ENCODE measurements at places on chromosomes 1 and 21.

- DNase-seq, result no peak
These were observed 1.8 kb downstream of the ARPC5 start for GRCh38 chr1:183633676-183634343.

- DNase-seq, result no peak
These were observed 87.9 kb downstream of the MATN1 start for GRCh38 chr1:30635391-30635975.

- no peak for DNase-seq
These were observed 5.3 kb downstream of the C1orf116 start for GRCh38 chr1:207027206-207027777.

- no peak for DNase-seq
These were observed 44.7 kb downstream of the CDC42BPA start for GRCh38 chr1:227273557-227273956.

- no peak for DNase-seq
These were observed 309 bp downstream of the NSL1 start for GRCh38 chr1:212791261-212791675.

- no peak for DNase-seq
These were observed 77.9 kb downstream of the CDC7 start for GRCh38 chr1:91578320-91579109.

- no peak for DNase-seq
These were observed 86.7 kb upstream of the TLR5 start for GRCh38 chr1:223229756-223230155.

- DNase-seq, result no peak
These were observed 57.7 kb downstream of the ZNF697 start for GRCh38 chr1:119590393-119590792.

GRCh38 chr1:40690771-40691537 lies 550 bp upstream of the NFYC start:
- DNase-seq, result no peak

DNA sequence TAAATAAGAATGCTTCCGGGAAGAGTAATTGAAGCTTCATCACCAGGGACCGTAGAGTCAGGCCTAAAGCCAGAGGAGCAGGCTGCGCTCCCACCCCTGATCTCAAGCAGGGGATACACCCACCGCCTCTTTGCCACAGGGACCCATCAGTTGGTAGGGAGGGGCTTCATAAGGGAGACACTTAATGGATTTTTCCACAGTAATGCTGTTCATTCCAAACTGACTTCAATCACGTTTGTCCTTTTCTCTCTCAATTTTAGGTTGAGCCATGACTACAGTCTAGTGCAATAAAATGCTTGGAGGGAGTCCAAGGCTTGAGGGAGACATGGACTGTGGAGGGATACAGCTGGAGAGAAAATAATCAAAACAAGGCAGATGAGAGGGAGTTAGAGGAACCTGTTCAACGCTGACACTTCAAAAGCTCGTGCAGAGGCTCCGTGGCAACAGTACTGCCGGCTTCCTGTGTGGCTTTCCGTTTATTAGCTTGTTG lies 111.5 kb downstream of the SEC16B start:
- DNase-seq, result no peak

DNA sequence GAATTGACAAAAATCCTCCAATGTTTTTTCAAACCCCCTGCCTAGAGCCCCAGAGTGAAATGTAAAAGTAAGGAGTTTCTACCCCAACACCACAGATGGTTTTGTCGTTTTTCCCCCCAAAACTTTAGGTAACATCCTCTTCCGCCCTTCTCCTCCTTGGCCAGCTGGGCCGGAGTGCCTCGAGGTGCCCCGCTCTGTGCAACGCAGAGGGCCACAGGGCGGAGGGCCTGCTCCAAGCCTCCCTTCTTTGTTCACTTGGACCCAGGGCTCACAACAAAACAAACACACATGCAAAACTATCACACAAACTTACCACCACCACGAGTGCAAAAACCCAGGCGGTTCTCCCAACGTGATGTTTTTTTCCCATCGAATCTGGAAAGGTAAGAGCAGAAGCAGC lies 1.9 kb downstream of the SSBP3 start:
- DNase-seq, result no peak

- peak; percentile 74 for DNase-seq
These were observed 25.6 kb downstream of the S100A10 start for GRCh38 chr1:151968058-151968457.

DNA sequence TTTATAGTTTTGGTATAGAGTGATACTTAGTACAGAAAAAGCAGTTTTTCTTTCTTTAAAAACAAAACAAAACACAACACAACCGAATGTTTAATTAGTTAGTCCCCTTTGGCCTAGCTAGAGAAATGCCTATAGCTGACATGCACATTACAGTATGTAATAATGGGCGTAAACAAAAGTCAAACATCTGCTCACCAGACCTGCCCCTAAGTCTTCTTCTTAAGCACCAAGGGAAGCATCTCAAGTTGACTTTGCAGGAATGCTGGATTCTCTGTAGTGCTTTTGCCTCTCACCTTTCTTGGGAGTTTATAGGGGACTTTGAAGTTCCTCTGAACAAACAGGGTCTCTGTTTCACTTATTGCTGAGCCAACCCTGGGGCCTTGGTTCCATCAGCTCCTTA lies 143.7 kb downstream of the TM2D1 start:
- DNase-seq, result no peak

DNA sequence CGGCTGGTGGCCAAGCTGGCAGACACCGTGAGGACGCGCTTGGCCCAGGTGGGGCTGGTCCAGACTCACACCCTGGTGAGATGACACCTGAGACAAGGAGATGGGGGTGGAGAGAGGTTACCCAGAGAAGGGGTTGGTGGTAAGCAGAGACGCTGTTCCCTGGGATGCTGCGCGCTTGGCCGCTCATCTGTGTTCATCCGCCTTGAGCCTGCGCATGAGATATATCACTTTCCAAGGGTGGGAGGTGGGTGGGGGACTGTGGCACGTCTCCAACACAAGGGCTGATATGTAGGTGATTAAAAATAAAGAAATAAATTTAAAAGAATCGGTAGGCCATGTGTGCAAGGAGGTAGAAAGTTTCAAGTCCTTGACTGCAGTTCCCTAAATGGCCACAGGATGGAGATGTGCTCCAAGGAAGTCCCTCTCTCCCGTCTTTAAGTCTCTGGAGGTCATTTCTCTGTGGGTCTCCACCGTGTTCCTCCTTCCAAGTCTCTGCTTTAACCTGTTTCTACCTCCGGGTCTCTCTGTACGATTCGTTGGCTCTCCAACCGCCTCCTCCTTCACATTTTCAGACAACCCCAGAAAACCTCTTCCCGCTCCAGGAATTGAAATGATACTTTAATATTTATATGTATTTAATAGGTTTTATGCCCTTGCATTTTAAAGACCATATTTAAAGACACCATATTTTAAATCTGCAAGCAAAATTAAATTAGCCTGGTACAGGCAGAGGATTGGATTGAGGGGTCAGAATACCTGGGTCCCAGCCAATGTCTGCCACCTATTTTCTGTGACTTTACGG lies 4.5 kb downstream of the TTC24 start:
- DNase-seq, result peak; percentile 84

DNA sequence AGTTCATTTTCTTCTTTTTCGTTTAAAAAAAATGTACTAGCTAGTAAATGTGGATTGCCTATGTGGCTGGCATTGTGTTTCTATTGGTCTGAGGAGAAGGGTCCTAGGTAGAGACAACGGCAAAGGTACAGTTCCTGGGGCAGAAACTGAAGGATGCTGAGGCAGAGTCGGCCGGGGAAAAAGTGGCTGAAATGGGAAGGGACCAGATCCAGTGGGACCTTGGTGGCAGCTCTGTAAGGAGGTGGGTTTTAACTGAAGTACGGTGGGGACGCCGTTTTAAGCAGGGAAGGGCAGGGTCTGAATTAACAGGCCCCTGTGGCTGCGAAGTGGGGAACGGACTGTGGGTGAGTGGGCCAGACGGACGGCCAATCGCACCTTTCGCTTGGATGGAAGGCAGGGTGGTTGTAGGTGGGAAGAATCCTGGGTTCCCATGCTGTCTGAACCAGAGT lies 420 bp upstream of the VPS13D start:
- DNase-seq, result no peak

- DNase-seq, result no peak
These were observed at the start of gene PRELP for GRCh38 chr1:203475012-203475981. Gene PRELP (plus strand): TSS chr1:203475806. CDS start chr1:203483185, 7,379 bp downstream.

- peak; percentile 74 for DNase-seq
These were observed 65.9 kb downstream of the NDUFS5 start for GRCh38 chr1:39091845-39092645.

DNA sequence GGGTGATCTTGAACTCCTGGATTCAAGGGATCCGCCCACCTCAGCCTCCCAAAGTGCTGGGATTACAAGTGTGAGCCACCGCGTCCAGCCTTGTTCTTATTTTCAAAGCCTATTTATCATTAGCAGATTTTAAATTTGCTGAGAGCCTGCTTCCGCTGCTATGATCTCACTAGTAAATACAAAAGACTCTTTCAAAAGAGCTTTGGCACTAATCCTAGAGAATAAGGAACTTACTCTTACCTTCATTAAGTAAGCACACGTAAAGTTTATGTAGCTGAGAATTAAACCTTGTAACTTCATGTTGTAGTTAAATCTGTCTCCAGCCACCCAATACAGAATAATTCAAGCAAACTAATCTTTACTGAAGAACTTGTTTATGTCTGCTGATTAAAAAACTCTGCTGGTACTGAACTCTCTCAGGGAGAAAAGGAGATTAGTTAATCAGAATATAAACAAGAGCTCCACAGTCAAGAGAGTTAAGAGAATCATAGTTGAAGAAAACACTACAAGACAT lies 72.3 kb downstream of the RUSC1 start:
- no peak for DNase-seq

GRCh38 chr1:226568077-226568831 lies 19.7 kb downstream of the STUM start:
- DNase-seq, result no peak

- no peak for DNase-seq
These were observed 64.4 kb downstream of the PHTF1 start for GRCh38 chr1:113694910-113695309.

DNA sequence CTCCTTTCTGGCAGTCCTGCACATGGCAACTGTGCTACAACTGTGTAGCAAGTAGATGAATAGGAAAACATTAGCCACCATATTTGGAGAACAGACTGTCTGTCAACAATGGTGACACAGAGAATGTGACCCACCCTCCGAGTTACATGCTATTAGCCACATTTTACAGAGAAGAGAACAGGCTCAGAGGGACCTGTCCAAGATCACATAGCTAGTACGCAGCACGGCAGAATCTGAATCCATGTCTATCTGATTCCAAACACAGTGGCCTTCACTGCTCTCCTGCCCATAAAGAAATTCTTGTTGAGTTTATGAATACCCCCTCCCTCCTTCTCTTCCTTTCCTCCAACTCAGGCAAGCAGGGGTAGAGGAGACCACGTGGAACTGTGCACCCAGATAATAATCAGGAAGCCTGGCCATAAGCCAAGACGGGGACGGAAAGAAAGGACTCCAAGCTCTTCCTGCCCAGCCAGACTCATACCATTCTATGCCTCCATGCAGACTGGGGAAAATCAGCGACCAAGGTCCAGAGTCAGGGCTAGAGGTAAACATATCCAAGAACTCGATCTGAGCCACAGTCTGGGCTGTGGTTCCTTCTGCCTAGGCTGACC lies 78.8 kb downstream of the TRABD2B start:
- DNase-seq, result no peak

- DNase-seq, result no peak
These were observed 245.4 kb downstream of the SMYD3 start for GRCh38 chr1:246261639-246262038.

DNA sequence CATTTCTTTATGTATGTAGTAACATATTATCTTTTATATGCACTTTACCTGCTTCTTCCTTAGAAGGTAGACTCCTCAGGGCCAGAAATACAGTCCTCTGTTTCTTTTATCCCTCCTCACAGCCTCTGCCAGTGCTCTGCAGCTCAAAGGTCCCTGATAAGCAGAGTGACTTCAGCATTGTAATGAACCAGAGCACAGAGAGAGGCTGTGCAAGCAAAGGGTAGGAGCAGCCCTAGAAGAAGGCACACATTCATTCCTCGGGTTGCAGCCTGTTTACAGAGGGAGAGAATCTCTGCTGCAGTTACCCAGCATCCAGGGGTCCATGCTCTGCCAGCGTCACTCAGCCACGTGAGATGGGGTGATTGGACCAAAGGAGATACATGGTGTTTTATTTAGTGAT lies 101.1 kb downstream of the RHOU start:
- no peak for DNase-seq

- DNase-seq, result no peak
These were observed 29.2 kb downstream of the OLFML3 start for GRCh38 chr1:114008480-114008941.

DNA sequence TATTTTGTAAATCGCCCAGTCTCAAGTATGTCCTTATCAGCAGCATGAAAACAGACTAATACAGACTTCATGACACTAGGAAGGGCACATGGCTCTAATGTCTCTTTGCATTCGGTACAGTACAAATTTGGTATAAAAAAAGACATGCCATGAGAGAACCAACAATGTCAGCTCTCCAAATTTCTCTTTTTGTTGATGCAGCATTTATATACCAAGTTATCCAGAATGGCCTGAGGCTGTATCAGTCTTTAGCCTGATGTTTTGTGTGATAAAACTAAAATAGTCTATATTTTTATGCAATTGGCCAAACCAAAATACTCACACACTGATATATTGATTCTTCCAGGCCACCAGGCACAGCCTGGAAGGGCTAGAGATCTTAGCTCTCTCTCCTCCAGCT lies 124.3 kb upstream of the SAMSN1 start:
- DNase-seq, result no peak

DNA sequence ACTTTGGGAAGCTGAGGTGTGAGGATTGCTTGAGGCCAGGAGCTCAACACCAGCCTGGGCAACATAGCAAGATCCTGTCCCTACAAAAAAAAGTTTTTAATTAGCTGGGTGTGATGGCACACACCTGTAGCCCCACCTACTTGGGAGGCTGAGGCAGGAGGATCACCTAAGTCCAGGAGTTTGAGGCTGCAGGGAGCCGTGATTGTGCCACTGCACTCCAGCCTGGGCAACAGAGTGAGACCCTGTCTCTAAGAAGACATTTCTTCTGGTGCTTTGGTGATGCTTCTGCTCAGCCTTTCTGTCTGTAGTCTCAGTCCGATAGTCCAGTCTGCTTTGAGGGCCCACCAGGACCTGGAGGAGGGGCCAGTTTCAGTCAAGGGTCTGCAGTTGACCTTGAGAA lies 8.3 kb downstream of the PGD start:
- no peak for DNase-seq

GRCh38 chr1:248804771-248805681 lies 20.7 kb downstream of the SH3BP5L start:
- DNase-seq, result peak; percentile 39

Data from activated effector memory CD4-positive, alpha-beta T cell treated with anti-CD3 and anti-CD28 coated beads, Interleukin-2, amount 50 U/mL, for 16 hours (primary cell).